ENCODE measurements at places on chromosomes 7 and 10.

DNA sequence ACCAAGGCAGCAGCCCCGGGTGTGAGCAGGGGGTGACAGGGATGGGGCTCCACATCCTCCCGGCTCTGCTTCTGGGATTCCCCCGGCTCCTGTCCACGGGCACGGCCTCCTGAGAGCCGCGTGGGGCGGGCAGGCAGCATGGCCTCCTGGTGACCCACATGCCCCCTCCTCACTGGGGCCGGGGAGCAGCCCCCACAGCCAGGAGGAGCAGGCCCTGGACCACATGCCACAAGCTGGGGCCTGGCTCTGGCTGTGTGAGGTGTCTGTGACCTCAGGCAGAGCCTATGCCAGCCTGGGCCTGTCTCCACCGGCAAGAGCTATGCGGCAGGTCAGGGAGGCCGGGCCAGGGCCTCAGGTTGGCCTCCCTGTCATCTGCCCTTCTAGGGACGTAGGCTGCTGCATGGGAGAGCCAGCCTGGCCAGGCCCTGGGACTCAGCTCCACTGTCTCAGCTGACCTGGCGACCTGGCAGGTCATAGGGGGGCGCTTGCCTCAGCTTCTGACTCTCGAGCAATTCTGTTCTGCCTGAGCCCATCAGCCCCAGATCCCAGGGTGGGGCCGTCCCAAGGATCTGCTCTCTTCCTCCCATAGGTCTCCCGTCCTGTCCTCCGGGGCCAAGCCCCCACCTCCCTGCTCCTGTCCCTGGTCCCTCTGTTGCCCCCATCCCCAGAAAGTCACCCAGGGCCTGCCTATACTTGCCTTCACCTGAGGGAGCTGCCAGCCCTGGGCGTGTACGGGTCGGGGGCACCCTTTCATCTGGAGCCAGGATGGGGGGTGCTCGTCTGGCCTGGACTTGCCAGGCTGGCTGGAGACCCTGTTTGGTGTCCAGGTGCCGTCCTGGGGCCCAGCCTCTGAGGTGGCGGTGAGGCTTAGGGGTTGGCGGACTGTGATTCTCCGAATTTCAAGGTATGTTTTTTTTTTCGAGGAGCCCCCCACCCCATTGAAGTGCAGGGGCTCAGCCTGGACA lies 3.9 kb upstream of the TMEM184A start:
- DNase-seq = no peak

DNA sequence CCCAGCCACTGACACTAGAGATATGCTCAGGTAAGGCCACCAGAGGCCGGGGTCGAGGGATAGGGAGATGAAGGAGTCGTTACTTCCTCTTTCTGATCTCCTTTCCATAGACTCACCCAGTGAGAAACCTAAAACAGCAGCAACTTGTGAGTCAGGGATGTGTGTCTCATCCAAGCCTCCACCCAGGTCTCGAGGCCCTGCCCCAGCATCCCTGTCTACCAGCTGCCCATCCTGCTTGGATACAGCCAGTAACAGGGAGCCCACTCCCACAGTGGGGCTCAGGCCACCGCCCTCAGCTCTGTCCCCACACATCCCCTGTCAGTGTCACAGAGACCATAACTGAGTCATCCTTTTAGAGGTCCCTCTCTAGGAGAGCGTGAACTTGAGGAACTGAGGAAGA lies 49.6 kb upstream of the CHST15 start:
- no peak for DNase-seq

- no peak for DNase-seq
Observed at GRCh38 chr7:17557251-17557671, 258.8 kb downstream of the AHR start.

DNA sequence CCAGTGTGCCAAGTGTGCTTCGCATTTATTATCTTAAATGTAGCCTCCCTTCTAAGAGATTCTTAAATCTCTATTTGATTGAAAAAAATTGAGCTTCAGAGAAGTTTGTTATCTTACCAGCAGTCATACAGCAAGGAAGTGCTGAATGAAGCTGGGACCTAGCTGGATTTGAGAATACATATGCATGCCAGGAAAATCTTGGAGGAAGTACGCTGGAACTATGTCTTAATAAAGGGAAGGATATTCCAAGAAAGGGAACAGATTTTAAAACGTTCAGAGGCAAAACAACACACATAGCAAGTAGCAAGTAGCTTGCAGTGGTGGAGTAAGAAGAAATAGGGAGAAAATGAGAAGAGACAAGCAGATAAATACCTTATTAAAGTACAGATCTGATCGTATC lies 1.5 kb downstream of the CFAP70 start:
- no peak for DNase-seq

DNA sequence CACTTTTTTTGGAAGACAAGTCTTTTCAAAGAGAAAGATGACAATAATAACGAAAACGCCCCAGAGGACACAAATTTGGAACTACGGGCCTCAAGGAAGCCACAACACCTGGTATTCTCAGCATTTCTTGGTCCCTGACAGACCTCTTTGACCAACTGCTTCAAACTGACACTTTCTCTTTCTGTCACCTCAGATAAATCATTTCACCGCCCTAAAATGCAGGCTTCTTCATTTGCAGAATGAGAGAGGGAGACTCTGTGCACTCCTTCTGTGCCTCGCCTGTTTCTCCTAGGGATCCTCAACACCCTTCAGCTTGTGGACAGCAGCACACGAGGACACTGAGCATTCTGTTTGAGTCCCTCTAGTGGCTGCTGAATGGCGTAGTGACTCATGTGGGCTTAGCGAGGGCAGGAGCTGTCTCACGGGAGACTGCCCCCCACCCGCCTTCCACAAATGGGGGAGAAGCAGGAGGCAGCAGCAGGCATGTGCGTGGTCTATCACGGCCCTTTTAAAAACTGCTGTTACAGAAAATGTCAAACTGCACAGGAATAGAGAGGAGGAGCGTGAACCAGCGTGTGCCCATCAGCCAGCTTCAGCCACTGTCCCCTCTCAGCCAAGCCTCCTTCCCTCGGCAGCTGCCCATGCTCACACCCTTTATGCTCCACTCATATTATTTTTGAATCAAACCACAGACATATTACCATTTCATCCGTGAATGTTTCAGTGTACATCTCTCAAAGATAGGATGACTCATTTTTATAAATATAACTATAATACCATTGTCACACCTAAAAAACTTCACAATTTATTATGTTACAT lies 41.4 kb downstream of the GSDME start:
- no peak for DNase-seq

DNA sequence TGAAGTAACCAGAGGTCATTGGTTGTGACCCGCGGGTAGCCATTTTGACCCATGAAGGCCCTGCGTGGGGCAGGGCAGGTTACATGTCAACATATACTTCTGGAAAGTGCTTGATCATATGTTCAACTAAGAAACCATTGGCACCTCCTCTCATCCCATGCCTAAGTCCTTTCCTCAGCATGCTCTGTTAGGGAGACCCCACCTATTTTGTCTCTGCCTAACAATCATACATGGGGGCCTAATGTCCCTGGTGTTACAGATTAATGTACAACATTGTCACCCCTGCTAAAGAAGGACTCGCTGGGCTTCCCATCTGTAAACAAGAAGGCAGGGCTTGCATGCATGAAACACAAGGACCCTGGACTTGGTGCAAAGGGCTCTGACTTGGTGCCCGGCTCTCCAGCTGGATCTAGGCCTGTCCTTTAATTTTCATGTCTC lies 133.7 kb upstream of the TNS3 start:
- DNase-seq = no peak

GRCh38 chr10:6223981-6224380 lies 21.2 kb downstream of the PFKFB3 start:
- no peak for DNase-seq
